ENCODE measurements at places on chromosomes 12 and 14.
A peak's percentile ranks its signal among the peaks of the same experiment; 100 is the strongest.

GRCh38 chr12:126095748-126096510 is 1030.7 kb downstream of the AACS start:
- no peak for DNase-seq

GRCh38 chr12:93078577-93078976 is 149.5 kb upstream of the EEA1 start:
- no peak for DNase-seq

DNA sequence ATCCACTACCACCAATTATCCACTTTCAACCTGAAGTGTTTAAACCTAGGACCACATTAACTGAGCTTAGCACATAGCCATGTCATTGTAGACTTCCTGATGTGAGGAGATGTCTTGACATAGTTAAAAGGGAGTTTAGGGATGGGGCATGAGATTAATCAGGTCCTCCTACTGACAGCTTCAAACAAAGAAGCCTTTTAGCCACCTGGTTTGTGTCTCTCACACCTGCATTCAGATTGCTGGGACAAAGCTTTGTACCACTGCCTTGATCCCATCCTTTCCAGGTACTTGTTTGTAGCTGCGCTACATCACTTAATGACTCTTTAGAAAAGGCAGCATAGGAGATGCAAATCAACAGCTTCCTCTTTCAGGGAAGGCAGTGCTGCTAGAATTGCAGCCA is 340.7 kb upstream of the DDHD1 start:
- DNase-seq, result no peak

DNA sequence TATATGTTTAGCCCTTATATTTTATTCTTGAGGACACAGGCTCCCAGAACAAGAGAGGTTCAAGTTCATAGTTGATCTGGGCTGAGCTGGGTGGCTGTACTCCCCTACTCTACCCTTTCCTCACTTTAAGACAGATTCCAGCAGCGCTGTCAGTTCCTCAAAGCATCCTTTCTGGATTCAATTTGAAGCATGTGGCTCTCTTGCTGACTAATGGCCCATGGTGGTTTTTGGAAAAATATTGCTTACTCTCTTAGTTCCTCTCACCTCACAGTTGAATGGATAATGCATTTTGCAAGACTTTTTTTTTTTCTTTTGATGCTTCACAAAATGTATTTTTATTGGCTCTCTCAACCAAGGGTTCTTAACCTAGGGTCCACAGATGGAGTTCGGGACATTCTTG is 4.1 kb downstream of the PELI2 start:
- DNase-seq, result no peak

- DNase-seq, result no peak
Measured at GRCh38 chr12:56878010-56878339, 56.2 kb downstream of the SDR9C7 start.

DNA sequence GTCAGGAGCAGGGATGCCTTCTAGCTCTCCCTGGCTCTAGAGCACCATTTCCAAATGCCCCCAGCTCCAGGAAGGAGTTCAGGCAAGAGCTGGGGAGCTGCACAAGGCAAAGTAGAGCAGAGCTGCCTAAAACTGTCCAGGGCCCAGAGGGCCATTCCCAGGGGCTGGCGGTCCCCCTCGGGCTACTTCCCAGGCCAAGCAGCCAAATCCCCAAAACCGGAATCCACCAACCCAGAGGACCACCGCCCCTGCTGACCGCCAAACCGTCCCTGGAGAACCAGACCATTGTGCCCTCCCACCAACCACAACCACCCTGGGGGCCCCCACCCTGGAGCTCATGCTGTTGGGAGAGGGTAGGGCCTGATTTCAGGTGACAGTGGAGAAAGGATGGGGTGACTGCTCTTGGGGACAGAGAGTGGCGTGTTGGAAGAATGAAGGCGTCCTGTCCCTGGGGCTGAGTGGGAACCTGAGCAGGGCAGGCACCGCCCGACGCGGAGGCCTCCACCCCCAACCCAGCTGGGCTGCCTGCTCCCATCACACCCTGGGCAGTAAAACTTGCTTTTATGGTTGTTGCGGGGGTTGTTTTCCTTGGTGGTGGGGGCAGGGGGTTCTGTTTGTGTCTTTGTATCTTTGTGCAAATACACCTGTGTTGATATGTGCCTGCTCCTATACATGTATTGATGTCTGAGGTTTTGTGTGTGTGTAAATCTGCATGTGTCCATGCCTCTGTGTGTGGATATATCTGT is 24.0 kb upstream of the KRT78 start:
- DNase-seq, result no peak

DNA sequence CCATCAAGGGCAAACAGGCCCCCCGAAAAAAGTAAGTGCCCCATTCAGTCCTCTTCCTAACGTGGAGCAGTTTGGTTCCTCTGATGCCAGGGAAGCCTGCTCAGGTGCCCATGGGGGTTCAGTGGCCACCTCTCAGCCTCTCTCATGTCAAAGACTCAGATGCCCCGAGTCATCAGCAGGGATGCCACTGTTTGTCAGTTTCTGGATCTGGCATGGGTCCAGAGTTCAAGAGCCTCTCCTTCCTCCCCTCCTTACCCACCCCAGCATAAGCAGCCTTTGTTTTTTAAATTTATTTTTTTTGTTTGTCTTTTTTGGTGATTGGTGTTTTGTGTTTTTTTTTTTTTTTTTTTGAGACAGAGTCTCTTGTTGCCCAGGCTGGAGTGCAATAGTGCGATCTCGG is 11.3 kb downstream of the KMT5A start:
- DNase-seq, result no peak

DNA sequence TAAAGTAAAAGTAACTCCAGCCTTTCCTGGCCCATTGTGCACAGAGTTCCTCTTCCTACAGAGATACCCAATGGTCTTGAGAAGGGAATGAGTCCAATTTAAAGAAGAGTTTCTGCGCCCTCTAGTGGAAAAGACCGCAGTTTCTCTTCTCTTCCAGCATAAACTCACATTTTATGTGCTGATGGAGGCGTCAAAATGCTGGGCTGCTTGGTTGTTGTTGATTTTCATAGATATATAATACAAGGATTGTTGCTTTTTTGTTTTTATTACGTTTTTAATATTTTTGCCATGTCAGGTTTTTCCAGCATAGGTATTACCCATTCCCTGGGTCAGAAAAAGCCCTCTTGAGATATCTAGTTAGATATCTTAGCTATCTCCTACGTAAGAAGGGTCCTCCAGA is 356.9 kb upstream of the STXBP6 start:
- DNase-seq, result no peak

- DNase-seq, result no peak
Measured at GRCh38 chr14:93286212-93286890, 46.5 kb downstream of the BTBD7 start.

- DNase-seq, result no peak
Measured at GRCh38 chr12:83197483-83197914, 510.8 kb downstream of the TMTC2 start.

DNA sequence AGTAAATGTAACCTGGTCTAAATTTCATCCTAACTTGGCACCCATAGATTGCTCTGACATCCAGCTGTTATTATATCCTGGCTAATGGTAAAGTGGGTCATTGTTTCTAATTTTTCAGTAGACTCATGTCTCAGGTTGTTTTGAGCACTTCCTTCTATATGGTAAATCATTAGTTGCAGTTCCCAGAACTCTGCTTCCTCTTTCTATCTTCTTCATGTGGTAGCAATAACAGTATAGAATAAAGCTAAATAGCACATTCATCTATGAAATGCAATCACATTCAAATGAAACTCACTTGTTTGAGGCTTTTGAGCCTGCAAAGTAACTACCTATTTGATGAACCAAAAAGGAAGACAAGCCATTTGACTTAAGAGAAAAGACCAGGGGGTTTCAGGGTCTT is 65.1 kb upstream of the GZMB start:
- DNase-seq, result no peak

DNA sequence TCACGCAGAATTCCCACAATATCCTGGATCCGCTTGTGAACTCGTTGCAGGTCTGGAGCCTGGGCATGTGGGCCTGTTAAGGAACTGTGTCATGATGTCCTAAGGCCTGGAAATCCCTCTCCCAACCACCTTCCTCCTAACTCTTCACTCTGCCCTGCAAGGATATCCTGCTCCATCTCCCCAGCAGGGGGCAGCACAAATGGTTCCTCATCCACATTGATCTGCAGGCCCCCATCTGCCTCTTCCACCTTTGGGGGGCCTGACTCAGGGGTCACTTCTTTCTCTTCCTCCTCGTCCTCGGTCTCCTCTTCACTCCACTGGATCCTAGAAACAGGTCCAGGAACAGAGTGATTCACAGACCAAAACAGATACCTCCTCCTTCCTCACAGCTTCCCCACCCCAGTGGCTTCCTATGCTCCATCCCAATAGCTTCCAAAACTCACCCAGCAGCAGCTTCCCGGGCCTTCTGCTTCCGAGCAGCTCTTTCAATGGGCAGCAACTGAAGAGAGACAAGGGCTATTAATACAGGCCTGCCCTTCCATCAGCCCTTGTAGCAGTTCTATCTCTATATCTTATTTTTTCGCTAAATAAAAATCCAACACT is 4.5 kb downstream of the NOP2 start:
- peak; percentile 30 for DNase-seq

DNA sequence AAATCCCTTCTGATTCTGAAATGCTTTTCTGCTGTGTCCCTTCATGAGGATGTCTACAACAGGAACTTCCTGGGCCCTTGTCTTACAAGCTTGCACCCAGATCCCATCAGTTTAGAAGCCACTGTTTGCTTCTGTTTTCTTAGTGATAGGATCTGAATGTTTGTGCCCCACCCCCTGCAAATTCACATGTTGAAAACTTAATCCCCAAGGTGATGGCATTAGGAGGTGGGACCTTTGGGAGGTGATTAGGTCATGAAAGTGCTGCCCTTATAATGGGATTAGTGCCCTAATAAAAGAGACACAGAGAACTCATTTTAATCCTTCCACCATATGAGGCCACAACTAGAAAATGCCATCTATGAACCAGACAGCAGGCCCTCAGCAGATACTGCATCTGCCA is 36.0 kb upstream of the GNPNAT1 start:
- DNase-seq, result no peak

DNA sequence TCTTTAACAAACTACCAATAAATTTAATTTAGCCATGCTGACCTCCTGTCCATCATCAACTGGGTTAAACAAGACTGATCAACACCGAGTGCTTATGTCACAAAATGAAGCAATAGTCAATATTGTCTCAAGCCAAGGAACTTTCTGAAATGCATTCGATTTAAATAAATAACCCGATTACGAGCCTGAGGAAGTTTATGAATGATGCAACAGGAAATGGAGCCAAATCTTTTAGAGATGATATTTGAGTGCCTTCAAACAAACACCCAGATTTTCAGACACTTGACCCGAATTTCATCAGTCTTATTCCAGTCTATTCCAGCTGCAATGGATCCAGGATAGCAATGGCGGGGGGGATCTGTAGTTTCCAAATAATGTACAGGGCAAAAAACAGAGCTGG is 27.9 kb downstream of the FAR2 start:
- DNase-seq, result no peak

DNA sequence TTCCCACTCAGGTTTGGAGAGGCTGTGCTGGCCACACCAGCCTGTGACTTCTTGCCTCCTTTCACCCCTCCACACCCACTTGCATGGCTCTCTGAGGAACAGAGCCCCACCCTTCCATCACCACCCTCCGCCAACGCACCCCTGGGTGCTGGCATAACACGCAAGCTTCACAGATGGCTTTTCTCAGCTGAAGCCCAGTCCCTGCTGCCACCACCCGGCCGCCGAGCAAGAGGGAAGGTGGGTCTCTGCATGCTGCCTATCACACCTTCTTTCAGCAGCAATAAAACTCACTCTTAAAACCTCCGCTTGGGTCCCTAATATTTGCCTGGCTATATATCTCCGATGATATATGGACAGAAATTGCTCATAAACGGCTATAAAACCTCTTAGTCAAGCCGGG is 41.6 kb downstream of the SMUG1 start:
- no peak for DNase-seq

DNA sequence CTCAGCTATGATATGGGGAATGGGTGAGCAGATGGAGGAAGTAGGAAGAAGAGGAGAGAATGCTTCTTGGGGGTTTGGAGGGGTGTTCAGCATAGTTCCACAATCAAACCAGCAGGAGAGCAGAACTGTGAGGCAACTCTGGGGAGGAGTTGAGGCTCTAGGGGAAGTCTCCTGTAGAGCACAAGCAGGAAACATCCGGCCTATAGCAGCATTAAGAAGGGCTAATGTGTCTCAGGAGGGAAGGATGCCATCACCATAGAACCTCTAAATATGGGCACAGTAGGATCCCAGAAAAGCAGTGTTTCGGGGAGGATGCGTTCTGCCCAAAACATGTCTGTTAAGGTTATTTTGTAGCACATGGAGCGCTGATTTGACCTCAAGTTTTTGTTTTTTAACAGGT is 8.4 kb upstream of the SALL2 start:
- DNase-seq, result no peak

GRCh38 chr14:81434230-81434629 is 34.1 kb upstream of the STON2 start:
- DNase-seq, result no peak

DNA sequence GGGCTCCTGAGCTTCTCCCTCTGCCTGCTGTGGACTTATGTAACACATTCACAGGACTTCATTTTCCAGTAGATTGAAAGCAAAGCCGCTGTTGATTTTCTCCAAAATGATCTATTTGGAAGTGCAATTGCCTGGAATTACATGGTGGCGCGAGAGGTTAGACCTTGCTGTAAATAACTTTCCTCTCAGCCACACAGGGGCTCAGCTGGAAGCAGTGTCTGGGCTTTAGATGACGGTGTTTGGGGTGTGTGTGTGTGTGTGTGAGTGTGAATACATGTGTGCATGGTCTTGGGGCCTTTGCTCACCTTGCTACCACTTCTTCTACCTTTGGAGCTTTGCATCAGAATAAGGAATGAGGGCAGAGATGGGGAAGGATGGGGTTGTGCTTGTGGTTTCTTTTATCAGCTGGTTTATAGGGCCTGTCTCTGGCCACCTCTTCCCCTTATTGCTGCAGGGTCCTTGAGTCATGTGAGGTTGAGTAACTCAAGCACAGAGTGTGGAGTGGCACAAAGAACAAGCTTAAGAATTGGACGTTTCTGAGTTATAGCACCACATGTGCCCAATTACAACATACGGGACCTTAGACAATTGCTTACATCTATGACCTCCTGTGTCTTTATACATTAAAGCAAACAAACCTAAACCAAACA is 280.6 kb downstream of the NRXN3 start:
- DNase-seq, result no peak

DNA sequence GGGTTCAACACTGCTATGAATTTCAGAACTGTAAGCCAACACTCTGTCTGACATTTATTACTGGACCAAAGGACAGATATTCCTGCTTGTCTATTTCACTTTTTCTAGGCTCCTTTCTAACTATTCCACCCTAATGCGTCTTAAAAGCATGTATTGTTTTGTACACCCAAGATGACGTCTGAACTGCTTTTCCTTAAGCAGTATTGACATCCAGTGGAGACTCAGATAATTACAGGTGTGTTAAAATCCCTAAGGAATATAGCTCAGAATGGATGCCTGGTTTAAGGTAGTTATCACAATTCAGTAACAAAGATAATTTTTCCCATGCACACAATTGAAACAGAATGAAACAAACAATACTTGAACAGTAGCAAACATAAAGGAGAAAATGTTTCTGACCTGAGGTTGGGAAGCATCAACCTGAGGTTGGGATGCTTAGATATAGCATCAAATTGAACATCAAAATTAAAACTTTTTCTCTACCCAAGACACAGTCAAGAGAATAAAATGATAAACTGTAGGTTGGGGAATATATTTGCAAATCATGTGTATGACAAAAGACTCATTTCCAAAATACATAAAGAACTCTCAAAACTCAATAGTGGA is 93.7 kb upstream of the PTPRR start:
- DNase-seq, result peak; percentile 31

Measured in RWPE1 (cell line).